ENCODE measurements at places on chromosomes 16 and 17.

GRCh38 chr17:38877130-38877851 is 7.4 kb downstream of the LASP1 start:
- DNase-seq, result no peak

GRCh38 chr16:80852261-80852872 is 48.0 kb upstream of the CDYL2 start:
- no peak for DNase-seq

GRCh38 chr17:48930435-48930873 is 14.2 kb downstream of the SNF8 start:
- DNase-seq, result no peak

DNA sequence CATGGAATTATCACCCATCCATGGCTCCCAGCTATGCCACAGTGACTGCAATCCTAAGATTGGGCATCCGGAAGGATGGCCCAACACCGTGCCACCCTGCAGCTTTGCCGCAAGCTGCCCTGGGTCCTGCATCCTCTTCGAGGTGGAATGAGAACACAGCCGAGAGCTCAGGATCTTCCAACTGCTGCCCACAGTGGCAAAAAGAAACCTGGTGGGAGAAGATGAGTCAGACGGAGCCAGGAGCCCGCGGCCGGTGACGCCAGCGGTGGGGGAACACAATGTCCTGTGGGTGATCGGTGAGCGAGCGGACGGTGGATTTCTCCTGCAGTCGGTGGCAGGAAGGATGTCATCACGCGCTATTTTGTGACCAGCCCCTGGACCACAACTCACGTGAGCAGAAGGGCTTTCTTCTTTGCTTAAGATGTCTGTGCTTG is 20.1 kb downstream of the CD7 start:
- DNase-seq, result no peak

- no peak for DNase-seq
Measured at GRCh38 chr17:79788455-79788854, 8.4 kb downstream of the CBX8 start.

DNA sequence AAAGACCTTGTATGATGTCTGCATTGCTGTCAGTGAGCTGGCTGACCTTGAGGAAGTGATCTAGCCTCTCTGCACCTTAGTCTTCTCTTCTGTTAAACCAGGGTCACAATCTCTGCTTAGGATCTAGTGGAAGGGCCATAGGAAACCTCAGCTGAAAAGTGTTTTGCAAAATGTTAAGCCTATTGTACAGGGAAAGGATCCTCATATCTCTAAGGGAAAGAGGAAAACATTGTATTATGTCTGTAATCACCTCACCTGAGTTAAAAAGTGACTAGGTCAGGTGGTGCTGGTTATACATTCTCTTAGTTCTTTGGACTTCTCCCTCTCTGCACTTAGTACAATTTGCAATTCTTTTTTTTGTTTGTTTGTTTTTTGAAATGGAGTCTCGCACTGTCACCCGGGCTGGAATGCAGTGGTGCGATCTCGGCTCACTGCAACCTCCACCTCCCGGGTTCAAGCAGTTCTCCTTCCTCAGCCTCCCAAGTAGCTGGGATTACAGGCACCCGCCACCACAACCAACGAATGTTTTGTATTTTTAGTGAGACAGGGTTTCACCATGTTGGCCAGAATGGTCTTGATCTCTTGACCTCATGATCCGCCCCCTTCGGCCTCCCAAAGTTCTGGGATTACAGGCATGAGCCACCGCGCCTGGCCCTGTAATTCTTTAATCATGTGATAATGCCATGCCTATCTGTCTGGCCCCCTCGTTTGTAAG is 2.0 kb upstream of the SEPHS2 start:
- no peak for DNase-seq

GRCh38 chr17:46922487-46922803 is 515 bp upstream of the GOSR2 start:
- no peak for DNase-seq

DNA sequence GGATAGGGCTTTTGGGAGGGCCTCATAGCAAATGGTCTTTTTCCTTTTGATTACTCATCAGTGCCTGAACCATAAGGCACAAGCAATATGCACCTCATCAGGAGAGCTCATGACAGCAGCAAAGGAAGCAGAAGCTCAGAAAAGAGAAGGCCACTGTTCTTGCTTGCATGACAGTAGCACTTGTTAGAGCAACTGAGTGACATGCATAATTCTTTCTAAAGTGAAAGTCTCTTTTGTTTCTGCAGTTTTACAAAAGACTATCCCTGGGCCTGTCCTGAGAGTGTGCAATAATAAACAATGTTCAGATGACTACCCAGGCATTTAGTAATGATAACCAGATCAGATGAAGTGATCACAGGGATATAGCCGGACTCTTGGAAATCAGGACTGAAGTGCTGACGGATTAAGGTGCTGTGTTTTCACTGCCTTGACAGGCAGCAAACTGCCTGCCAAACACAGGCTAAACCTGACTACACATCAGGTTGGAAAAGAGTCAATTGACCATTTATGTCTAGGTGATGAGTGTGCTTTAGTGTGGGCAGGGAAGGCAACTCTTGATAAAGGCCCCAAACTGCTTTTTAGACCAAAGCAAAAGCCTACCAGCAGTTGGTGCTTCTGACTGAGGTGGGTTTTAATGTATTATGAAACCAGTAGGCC is 1860.3 kb downstream of the TP53TG3F start:
- no peak for DNase-seq

DNA sequence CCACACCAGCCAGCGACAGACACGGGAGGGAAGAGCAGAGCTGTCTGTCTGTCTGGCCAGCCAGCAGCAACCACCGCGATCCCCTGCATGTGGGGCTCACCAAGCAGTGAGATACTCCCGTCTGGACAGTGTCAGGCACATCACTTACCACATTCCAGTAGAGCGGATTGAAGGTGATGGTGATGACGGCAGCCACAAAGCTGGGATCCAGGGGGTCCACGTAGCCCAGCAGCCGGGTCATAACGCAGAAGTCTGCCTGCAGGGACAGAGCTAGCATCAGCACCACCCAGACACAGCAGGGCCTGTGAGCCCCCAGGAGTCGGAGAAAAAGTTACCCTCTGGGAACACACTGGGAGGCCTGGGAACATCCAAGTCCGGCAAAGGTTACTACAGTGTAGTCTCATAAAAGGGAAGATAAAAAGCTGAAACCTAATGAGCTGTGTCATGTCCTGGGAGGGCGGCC is 14.7 kb downstream of the PEMT start:
- DNase-seq, result no peak

DNA sequence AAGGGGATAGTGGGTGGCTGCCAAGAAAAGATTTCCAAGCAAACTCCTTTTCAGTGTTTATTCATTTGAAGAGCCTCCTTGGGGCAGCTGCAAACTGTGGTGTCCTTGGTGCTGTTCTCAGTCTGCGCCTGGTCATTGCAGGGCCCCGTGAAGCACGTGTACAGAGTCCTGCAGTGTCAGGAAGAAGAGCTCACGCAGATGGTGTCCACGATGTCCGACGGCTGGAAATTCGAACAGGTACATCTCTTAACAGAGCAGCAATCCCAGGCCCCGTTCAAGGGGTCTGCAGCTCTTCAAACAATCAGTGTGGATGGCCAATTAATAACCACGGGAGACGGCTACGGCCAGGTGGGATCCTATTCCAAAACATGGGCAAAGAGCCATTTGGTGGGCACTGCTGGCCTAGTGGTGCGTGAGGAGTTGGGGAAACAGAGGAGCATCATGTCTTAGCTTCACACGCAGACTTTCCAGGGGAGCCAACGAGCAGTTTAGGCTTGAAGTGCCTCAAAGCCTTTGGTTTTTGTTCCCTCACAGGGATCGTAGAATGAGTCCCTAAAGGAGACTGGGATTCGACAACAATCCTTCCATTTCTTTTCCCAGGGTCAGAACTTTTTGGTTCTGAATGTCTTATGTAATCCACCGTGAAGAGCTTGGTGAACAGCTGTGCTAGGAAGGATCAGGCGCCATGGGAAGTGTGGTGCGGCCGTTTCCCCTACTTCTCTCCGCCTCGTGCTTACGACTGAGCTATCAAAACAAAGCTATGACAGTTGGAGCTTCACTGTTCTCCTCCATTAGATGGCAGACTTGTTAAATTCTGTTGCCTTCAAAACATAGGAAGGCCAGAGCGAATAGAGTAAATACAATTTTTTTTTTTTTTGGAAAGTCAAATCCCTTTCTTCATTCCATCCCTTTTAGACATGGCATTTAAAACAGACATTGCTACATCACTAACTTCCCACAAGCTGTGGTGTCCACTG is 12.6 kb downstream of the KCTD2 start:
- no peak for DNase-seq

GRCh38 chr16:23306199-23307100 is 4.3 kb downstream of the SCNN1B start:
- no peak for DNase-seq

DNA sequence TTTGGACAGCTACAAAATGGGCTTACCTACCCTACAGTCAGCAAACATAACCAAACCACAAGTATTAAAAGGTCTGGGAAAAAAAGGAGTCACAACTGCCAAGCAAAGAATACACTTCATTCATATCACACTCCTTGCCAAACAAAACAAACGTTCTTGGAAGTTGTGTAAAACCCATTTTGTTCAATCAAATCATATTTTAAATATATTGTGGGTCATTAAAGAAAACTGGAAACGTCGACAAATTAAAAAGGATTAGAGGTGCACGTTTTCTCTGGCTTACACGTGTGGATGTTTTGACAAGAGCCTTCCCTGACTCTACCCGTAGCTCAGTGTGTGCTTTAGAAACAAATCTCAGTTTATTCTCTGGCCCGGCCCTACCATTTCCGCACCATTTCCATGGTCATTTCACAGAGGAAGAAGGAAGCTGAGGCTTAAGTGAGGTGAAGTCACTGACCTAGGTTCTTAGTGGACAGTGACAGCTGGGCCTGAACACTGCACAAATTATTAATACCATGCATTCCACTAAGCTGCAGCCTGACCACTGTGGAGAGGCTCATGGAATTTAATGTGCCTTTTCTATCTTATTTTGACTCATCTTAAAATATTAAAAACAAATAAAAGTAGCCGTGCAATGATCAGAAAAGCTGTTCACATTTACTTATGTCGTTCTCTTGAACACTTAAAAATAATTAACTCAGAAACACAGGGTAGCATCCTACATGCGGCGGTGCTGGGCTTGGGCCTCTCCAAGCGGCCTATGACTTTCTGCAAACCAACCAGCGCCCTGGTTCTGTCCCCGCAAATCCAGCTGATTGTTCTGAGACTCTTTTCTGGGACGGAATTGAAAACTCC is 968 bp downstream of the CEP112 start:
- no peak for DNase-seq

- DNase-seq, result no peak
Measured at GRCh38 chr16:72961863-72962262, 86.1 kb downstream of the ZFHX3 start.

- DNase-seq, result no peak
Measured at GRCh38 chr17:11372692-11373091, 131.7 kb downstream of the SHISA6 start.

GRCh38 chr16:1447965-1448364 is 3.6 kb upstream of the CCDC154 start:
- no peak for DNase-seq

DNA sequence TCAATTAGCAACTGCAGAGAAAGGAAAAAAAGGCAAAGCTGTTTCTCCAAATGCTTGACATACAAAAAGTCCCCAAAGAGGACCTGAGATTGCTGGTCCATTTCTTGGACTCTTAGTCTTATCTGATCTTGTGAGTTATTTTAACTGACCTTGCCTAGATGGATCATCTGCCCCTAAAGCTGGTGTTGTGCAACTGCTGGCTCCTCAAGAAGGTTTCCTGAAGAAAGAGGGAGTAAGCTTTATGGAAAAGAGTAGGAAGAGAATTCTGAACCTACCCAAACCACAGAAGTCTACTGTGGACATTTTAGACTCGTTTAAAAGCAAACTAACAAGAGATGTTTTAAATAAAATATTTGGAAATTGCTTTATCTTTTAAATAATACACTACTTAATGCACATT is 140.0 kb upstream of the HS3ST3A1 start:
- no peak for DNase-seq

All from mesothelial cell of epicardium (in vitro differentiated cells).